ENCODE measurements at places on chromosomes 11 and 22.

- DNase-seq: no peak
Measured at GRCh38 chr11:47278769-47279168, 8.8 kb downstream of the MADD start.

DNA sequence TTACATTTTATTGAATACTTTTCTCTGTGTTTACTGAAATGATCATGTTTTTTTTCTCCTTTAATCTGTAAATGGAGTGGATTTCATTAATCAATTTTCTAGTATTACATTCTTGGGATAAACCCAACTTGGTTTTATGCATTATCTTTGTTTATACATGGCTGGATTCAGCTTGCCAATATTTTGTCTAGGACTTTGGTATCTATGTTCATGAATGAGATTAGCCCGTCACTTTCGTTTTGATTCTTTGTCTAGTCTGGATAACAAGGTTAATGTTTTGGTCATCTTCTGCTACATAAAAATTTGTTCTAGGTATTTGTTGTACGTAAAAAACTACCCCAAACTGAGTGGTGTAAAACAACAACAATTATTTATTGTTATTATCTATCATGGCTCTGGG lies 127.9 kb upstream of the PAX6 start:
- no peak for DNase-seq

DNA sequence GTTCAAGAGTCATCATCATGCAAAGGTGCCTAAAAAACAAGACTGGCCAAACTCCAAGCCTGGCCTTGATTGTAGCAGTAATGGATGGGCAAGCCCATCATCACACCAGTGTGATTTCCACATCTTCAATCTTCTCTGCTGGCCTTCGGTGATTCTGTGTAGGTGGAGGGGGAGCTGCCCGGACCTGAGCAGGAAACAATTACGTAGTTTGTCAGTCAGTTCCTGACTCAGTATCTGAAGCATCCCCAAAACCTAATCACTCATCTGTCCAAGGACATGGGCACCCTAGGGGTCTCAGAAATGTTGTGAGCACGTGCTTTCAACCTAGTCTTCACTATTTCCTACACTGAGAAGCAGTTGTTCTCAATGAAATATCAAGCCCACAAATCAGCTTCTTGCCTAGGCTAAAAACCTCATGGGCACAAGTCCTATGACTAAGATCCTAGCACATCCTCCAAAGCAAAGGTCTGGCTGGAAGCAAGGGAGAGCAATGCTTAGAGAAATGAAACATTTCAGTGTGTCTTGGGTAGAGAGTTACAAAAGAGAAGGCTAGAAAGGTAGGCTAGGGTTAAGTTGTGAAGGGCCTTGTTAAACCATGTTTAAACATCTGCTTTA lies 24.6 kb downstream of the ATG16L2 start:
- no peak for DNase-seq

DNA sequence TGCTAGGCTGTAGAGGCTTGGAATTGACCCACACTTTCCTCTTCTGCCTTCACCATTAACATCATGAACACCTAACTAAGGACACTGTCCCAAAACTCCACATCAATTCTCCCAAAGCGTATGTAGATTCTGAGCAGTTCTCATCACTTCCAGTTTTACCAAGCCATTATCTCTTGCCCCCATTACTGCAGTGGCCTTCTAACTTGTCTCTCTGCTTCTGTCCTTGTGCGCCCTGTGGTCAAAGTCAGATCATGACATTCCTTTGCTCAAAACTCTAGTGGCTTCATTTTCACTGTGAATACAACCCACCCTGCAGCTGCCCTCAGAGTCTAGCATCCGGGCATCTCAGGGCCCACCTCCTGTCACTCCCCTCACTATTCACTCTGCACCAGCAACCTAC lies 13.1 kb upstream of the TOP3B start:
- no peak for DNase-seq

DNA sequence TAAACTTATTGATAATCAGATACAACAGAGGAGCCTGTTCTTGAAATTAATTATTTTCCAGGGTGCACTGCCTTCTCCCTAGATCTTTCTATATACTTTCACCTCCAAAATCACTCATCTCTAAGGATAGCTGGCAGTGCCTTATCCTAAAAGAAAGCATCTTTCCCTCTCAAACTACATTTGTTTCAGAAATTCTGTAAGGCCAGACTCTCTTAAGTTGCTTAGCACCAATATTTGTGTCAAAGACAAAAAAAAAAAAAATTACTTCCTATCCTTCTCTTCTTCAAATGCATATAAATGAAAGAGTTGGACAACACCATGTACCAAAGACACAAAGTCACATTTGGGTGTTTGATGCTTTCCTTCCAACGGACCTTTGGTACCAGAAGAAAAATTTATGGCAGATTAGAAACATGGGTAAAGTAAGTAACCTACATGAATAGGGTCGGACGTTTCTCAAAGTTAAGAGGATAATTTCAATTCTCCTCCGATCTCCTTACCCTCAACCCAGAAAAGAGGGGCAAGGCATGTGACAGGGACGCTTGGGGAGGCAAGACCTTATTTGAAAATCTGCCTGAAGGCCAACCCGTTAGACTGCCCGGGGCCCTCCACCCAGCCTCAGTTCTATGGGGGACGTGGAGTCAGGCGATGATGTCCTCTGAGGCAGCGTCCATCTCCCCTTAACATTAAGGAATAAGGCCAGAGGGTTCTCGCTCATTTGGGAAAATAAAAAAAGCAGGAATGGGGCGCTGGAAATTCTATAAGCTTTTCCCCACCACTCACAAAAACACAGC lies 66.3 kb downstream of the ETS1 start:
- no peak for DNase-seq

DNA sequence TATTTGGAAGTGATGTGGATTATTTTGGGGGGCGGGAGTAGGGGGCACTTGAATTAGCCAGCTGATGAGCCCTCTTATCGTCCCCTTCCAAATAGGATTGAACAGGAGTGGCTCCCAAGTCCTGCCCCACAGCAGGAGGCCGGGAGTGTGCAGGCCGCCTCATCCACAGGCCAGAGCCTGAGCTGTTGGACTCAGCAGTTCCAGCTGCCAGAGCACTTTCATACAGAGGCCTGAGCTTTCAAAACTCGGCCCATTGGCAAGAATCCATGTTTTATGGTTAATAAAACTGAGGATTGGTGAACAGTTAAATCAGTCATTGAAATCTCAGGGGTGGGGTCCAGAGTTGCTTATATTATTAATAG lies 9.6 kb downstream of the FAM118A start:
- peak; percentile 77 for DNase-seq

DNA sequence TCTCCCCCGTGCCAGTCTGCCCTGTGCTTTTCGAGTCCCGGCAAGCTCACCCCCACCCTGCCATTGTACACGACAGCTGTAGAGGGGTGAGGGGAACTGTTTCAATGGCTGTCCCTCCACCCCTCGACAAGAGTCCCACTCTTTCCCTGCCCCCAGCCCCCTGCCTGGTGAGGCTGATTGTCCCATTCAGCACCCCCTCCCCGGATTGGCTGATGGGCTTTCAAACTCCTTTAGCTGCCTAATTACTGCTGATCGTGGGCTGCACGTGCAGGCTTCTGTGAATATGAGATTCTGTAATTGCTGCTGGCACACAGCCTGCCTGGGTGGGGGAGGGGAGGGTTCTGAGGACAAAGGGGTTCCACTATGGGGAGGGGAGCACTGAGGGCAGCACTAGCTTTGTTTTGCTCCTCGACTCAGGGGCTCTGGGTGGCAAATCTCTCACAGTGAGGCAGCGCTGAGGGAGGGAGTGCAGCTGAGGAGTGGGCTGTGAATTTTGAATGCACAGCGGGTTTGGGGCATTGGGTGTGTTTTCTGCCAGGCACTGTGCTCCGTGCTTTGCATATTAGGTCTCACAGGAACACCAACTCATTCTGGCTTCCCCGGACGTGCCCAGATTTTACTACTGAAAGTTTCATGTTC lies 42.6 kb upstream of the ACCSL start:
- no peak for DNase-seq

DNA sequence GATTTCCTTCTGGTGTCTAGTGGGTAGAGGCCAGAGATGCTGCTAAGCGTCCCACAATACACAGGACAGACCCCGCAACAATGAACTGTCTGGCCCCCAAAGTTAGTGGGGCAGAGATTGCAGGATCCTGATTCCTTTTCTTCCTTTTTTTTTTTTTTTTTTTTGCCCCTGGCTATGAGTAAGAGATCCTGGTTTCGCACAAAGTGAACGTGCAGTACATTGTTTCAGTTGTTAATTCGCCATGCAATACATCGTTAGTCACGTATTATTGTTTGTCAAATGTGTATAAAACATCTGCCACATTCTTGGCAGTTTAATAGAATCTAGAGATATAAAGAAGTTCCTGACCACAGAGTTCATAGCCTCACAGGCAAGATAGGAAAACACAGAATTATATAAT lies 20.2 kb downstream of the ST3GAL4 start:
- DNase-seq: peak; percentile 73

DNA sequence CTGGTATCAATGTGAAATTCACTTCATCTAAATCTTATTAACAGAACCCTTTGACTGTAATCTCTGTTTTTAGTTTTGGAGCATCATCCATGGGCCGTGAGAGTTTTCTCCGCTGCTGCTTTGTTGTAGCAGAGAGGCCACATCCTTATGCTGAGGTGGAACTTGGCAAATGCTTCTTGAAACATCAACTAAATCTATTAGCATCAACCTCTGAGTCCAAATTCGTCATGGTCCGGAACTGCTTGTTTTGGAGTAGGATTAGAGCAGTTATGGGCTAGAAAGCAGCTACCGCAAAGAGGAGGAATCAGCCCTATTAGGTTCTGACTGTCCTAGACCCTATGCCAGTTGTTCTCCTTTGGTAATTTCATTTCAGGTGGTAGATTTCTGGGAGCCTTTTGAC lies 117.7 kb downstream of the PGR start:
- no peak for DNase-seq

- peak; percentile 90 for DNase-seq
Measured at GRCh38 chr11:73931039-73931645, 19.7 kb upstream of the DNAJB13 start.

DNA sequence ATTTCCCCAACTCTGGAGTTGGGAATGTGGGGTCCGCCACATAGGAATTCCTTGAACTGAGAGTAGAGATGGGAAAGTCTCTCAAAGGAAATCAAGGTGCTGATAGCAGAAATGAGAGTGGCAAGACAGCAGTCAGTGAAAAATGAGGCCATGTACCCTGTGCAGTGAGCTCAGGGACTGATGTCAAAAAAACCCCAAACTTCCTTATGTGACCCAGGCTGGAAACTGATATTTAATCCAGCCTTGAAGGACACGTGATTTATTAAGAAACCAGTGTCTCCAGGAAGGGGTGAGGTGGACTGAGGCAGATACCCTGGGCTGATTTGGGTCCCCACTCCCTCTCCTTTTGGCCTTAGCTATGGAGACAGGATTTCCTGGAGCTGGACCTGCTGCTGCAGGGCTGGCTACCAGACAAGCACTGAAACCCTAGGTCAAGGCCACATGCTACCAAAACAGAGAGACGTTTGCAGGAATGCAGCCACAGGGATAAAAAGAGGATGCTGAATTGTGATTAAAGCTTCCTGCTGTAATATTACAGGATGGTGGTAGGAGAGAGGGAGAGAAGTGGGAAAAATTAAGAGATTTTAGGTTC lies 25.3 kb upstream of the FCHSD2 start:
- no peak for DNase-seq

GRCh38 chr11:33656768-33657167 lies 43.9 kb downstream of the C11orf91 start:
- DNase-seq: no peak

DNA sequence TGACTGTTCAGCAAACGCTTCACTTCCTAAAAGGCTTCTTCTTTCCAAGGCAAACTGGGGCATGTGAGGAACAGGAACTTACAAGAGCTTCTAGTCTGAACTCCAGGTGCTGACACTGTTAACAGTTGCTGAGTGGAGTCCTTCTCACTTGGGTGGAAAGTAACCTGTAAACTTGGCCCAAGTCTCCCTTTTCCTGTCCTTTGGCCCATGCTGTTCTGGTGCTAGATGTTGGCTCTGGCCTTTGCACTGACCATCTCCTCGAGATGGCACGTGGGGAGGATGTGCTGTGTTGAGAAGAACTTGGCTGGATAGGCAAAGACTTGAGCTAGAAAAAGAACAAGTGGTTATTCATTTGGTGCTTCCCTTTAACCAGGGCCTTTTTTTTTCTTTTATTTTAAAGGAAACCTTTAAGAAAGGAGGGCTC lies 53.6 kb downstream of the PTPRJ start:
- no peak for DNase-seq

DNA sequence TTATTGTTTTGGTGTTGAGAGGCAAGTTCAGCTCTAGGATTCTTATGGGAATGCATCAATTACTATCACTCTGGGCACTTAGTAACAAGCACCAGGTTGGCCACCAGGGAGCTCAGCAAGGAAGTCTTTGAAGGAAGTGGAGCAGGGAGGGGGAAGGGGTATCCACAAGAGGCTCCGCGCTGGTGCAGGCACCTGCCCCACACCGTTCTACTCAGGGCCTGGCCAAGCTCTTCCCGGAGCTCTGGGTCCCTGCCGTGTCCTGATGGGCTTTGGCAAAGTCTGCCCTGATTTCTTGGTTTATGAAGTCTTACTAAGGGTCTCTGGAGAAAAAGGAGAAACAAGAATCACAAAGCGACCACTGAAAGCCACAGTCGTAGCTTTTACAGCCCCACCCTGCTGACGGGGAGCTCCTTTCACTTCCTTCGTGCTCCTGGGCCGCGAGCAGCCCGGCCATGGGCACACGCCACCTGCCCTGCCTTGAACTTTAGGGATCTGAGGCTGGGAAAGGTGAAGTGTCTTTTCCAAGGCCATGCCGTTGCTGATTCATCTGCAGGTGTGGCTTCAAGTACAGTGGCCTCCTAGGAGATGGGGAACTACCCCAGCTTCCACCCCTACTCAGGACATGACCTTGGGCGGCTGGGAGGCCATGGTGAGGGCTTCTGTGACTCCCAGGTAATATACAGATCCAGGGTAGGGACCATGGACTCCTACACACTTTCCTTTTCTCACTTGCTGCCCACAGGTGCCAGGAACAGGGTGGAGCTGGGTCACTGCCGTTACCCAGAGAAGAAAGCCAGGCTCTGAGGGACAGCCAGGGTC lies 15.9 kb upstream of the LRRC32 start:
- no peak for DNase-seq

GRCh38 chr11:115498354-115498753 lies 5.9 kb downstream of the CADM1 start:
- DNase-seq: no peak

GRCh38 chr22:42661985-42662831 lies 13.0 kb upstream of the CYB5R3 start:
- peak; percentile 75 for DNase-seq

GRCh38 chr22:49449377-49449776 lies 378.3 kb downstream of the BRD1 start:
- no peak for DNase-seq

- DNase-seq: no peak
Measured at GRCh38 chr11:67020949-67021348, 2.0 kb upstream of the SYT12 start.

Data from cardiac fibroblast (primary cell).